ENCODE measurements at places on chromosomes 3 and 15. TPM values are rescaled to one million over a fixed set of nuclear protein-coding genes. Genes with fewer than 3 reads are reported as not detected.
A peak's percentile ranks its signal among the peaks of the same experiment; 100 is the strongest.

DNA sequence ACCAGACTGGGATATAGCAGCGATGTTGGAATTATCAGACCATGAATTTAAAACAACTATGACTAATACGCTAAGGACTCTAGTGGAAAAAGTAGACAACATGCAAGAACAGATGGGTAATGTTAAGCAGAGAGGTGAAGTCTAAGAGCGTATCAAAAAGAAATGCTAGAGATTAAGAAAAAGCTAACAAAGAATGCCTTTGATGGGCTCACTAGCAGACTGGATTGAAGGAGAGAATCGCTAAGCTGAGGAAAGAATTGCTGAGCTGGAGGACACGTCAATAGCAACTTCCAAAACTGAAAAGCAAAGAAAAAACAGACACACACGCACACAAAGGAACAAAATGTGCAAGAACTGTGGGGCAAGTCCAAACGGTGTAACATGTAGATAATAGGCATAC lies 20.0 kb upstream of the CMTM6 start:
- DNase-seq: peak; percentile 26

GRCh38 chr3:128271536-128272332 lies 118.5 kb downstream of the EEFSEC start:
- no peak for DNase-seq

DNA sequence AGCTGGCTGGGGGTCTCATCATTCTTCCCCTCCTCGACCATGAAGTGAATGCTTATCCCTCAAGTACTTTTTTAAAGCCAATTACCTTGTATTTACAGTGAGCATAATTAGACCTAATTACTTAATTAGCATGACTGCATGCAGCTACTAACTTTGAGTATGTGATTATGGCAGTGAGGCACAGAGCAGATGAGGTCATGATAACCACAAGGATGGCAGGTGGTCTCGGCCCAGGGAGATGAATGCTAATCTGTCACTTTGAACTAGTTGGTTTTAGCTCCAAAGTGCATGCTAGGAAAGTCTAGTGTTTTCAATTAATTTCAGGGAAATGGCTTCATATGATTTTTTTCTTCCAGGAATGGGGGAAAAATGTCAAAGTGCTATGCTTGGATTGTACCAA lies 233.8 kb downstream of the NTRK3 start:
- DNase-seq: no peak

DNA sequence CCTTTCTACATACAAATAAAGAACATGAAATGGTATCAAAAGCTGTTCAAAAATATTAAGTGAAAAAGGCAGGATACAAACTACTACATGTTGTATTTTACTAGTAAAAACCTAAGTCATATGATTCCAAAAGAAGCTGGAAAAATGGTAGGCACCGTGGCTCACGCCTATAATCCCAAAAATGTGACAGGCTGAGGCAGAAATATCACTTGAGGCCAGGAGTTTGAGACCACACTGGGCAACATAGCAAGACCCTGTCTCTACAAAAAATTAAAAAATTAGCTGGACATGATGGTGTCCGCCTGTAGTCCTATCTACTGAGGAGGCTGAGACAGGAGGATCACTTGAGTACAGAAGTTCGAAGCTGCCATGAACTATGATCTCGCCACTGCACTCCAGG lies 1.7 kb downstream of the EMC7 start:
- DNase-seq: no peak

- no peak for DNase-seq
These were observed 140.3 kb upstream of the IQSEC1 start for GRCh38 chr3:13213490-13213889.

DNA sequence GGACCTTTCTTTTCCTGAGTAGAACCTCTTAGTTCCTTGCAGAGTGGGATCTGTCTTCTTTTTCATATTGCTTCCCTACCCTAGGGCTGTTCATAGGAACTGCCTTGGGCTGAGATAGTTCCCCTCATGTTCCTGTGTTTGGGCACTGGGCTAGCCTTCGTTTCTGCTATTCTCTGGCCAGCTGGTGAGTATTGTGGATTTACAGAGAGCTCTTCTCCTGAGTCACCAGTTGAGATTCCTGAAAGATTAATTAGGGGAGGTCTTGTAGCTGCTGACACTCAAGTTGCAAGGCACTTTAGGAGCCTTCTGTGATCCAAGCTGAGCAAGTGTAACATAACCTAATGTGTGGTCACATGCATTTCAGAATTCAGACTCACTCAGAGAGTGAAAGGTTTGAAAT lies 30.7 kb downstream of the CHD2 start:
- DNase-seq: no peak

Gene LRRC31
- 6.5 TPM for total RNA-seq

Gene FOXL2
- not detected for total RNA-seq

Gene FAM227B
- total RNA-seq: 6.1 TPM

Gene SCN5A
- total RNA-seq: 1.3 TPM

All from hepatocyte (in vitro differentiated cells).